ENCODE measurements at places on chromosomes 13 and 19.

- DNase-seq, result no peak
Measured at GRCh38 chr13:23769401-23769800, 119.8 kb downstream of the MIPEP start.

DNA sequence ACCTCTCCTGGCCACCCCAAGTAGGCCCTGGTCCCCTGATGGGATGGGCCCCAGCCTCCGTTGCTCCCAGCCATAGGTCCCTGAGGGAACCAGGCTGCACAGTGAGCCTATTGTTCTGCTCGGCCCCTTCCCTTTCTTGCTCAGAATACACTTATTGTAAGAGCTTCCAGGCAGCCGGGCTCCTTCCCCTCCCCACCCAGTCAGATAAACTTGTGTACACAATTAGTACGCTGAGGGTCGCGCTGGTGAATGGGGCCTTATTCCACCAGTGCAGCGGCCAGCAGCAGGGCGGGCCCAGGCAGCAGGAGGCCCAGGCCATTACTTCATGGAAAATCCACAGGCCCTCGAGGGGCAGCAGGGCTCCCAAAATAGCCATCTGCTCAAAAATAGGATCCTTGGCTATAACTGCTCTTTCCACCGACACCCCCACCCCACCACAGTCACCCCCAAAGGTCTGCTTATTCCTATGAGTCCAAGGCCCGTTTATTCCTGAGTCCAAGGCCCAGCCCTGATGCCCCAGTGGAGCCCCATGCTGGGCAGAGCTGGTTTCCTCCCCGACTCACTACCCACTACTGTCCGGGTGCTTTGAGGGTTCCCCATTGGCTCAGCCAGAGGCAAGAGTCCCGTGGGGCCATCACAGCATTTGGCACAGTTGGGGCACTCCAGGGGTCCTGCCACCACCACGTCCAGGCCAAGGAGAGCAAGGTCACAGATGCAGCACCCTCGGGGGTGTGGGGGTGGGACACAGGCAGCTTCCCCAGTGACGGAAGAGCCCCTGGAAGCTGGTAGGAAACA is 22.1 kb downstream of the CAPN12 start:
- DNase-seq, result peak; percentile 88

GRCh38 chr13:30871588-30872275 is 34.3 kb upstream of the MEDAG start:
- DNase-seq, result no peak

- DNase-seq, result no peak
Measured at GRCh38 chr13:99990126-99990977, 8.8 kb downstream of the ZIC2 start.

- no peak for DNase-seq
Measured at GRCh38 chr13:48232420-48233045, 473 bp upstream of the ITM2B start.

All from NCI-H526 treated with DMSO at 0.1 percent for 48 hours (cell line).